Activated effector memory CD4-positive, alpha-beta T cell treated with Interleukin-2 at 50 U/mL for 16 hours (primary cell): ENCODE measurements at places on chromosomes 5 and 9.

DNA sequence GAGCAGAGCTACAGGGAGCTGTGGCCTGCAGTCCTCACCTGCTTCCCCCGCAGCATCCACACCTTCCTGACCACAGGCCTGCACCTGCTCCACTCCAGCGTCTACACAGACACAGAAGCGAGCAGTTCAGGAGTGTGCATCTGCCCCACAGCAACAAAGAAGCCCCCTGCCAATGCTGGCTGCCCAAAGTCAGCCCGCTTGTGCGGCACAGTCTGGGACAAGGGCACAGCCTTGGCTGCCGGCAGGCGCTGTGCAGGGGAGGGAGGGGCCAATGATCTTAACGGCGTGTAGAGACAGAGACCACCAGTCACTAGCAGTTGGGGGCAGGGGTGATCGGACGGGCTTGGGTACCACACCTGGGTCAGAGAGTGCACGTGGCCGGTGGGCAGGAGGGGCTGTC is 6.6 kb downstream of the BRD9 start:
- DNase-seq: no peak

DNA sequence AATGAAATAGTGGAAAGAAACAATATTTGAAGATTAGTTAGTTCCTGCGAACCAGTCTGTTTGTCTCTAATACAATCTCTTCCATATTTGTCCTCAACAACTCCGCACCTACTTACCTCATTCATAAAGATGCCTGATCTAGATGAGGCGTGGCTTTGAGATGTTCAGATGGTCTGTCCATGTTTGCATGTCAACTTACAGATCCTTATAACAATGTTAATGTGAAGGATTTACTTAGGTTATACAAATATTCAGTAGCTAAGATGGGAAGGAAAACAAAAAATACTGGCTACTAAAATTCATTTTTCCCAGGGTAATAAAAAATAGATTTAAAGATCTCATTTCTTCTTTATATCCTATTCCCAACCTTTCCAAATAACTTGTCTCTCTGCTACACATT is 8.3 kb downstream of the CDC14B start:
- DNase-seq: no peak

DNA sequence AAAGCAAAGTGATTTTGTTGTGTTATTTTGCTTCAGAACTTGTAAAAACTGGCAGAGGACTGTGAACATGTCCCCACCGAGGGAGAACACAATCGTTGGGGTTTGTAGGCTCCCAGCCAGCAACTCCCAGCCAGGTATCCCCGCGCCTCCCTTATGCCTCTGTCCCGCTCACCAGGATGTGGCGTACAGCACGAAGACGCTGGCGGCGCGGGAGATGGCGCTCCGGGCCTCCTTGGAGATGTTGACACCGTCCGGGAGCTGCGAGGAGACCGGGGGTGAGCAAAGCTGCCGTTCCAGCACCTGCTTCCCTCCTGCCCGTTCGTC is 630 bp downstream of the POLE3 start:
- DNase-seq: no peak

GRCh38 chr9:85030316-85030715 is 360.8 kb downstream of the NTRK2 start:
- DNase-seq: no peak

- DNase-seq: no peak
These were observed 88.2 kb downstream of the PRRT1B start for GRCh38 chr9:131633491-131634031.

GRCh38 chr9:109030426-109030825 is 17.1 kb upstream of the CTNNAL1 start:
- no peak for DNase-seq

- no peak for DNase-seq
These were observed 2.2 kb upstream of the GZMK start for GRCh38 chr5:55021821-55022220.
